ENCODE measurements at places on chromosomes 16 and 17. TPM values are rescaled to one million over a fixed set of nuclear protein-coding genes. Genes with fewer than 3 reads are reported as not detected.

GRCh38 chr17:13642188-13642587, 40.5 kb upstream of the HS3ST3A1 start:
- DNase-seq: no peak

- peak; percentile 94 for DNase-seq
Measured at GRCh38 chr17:40303009-40303657, 5.8 kb upstream of the RARA start.

DNA sequence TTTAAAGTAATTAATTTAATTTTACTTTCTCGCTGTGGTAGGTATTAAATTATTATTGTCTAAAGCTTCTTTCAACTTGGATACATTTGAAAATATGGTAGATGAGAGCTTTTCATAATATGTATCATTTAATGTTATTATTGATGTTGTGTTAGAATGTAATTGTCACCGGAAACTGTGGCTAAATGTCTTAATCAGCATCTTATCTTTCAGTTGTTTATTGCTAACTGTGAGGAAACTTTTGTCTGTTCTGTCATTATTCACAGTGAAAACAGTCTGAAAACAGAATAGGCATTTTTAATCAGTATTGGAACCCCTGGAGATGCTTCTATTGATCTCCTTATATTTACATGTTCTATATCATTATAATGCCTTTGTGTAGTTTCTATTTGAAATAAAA, 120.7 kb downstream of the STXBP4 start:
- DNase-seq: no peak

DNA sequence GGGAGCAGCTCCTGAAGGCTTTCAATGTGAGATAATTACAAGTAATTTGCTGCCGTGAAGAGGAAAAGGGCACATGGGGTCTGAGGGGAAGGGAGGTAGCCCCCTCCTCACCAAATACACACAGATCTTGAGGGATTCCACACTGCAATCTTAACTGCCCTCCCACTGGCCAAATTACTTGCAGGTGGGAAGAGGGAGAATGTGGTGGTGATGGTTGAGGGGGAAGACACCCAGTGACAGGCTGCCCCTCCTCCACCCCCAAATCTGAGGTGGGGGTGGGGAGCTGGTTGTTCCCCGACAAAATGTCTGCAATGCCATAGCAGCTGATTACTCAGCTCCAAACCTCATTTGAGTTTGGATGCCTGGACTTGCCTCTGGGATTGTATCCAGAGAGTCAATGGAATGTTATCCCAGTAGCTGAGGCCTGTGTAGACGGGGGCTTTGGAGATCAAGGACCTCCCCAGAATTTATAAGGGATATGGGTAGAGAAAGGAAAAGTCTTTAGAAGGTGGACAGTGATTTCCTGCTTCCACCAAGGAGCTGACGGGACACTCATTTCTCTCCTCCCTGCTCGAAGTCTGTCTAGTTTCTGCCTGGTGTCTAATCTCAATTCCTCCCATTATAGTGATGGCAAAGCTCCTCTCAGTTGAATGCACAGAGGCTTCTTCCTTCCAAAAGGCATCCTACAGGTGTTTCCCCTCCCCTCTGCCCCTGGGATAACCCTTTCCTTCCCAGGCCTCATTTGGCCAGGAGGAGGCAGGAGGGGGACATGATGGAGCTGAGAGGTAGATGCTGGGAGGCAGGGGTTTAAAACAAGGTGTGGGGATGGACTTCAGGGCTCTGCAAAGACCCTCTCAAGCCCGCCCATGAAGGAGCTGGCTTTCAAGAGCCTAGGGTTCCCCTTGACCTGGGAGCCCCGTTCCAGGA, 8.7 kb downstream of the DLX4 start:
- DNase-seq: no peak

RAB37 gene
- 0.69 TPM for total RNA-seq

APRT gene
- 31.4 TPM for total RNA-seq

All from skin of body (tissue), 3 donors.